ENCODE measurements at places on chromosomes 5 and 9.
A peak's percentile ranks its signal among the peaks of the same experiment; 100 is the strongest.

- DNase-seq: no peak
Observed at GRCh38 chr9:88996046-88996920, 5.0 kb downstream of the S1PR3 start.

DNA sequence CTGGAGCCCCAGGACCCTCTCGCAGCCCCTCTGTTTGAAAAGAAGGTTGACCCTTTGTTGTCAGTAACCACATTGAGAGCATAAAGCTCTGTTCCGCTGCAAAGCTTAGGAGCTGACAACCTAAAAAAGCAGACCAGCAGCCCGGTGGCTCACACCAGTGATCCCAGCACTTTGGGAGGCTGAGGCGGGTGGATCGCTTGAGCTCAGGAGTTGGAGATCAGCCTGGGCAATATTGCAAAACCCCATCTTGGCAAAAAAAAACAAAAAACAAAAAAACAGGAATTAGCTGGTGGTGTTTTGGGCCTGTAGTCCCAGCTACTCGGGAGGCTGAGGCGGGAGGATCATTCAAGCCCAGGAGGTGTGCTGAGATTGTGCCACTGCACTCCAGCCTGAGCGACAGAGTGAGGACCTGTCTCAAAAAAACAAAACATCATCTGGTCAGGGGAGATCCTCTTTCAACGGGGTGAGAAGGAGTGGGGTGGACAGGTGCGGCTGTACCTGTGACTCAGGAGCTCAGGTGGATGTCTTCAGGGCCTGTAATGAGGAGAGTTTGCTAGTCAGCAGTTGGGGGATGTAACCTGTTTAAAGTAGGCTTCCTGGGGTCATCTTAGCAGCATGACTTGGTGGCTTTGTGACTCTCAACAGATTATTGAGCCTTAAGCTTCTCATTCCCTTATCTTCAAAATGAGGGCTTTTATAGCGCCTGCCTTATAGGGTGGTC lies 694 bp upstream of the REEP2 start:
- no peak for DNase-seq

DNA sequence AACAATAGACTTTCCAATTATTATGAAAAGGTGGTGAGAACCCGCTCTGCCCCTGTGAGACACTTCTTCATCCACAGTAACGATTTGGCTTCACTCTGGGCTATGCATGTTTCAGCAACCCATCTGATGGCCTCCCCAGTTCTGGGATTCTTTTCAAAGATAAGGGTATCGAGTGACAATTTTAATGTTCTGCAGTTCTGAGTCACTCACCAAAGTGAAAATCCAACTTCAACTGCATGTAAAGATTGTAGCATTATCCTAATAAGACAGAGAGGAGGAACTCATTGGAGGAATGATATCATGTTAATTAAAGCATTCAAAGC lies 1078.3 kb upstream of the SEMA6A start:
- DNase-seq: no peak

GRCh38 chr9:71680189-71680980 lies 87.9 kb downstream of the CEMIP2 start:
- no peak for DNase-seq

DNA sequence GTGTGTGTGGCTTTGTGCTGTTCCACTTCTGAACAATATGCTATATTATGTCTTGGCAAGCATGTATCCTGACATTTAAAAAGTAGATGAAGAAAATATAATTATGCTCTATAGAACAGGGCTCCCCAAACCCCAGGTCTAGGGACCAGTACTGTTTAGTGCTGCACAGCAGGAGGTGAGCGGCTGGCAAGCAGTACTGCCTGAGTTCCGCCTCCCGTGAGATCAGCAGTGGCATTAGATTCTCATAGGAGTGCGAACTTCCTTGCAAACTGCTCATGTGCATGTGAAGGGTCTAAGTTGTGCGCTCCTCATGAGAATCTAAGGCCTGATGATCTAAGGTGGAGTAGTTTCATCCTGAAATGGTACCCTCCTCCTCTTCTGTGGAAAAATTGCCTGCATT lies 979.1 kb upstream of the CTNND2 start:
- DNase-seq: no peak

- DNase-seq: no peak
Observed at GRCh38 chr5:55564721-55565120, 30.0 kb upstream of the PLPP1 start.

DNA sequence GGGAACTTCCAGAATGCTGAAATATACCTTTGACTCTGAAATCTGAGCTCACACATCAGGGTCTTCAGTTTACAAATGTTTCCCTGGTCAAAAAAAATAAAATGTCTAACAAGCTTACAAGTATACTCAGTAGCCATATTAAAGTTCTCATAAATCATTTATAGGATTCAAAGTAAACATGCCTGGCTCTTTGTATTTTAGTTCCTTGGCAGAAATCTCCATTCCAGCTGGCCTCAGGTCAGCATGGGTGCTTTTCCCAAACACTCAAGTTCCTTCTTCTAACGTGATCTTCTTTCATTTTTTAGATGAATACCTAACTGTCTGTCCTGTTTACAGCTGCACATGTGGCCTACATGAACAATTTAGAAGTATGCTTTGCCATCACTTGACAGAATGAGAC lies 263.2 kb downstream of the GAS1 start:
- no peak for DNase-seq

- no peak for DNase-seq
Observed at GRCh38 chr5:172641359-172642050, 442 bp downstream of the NEURL1B start.

DNA sequence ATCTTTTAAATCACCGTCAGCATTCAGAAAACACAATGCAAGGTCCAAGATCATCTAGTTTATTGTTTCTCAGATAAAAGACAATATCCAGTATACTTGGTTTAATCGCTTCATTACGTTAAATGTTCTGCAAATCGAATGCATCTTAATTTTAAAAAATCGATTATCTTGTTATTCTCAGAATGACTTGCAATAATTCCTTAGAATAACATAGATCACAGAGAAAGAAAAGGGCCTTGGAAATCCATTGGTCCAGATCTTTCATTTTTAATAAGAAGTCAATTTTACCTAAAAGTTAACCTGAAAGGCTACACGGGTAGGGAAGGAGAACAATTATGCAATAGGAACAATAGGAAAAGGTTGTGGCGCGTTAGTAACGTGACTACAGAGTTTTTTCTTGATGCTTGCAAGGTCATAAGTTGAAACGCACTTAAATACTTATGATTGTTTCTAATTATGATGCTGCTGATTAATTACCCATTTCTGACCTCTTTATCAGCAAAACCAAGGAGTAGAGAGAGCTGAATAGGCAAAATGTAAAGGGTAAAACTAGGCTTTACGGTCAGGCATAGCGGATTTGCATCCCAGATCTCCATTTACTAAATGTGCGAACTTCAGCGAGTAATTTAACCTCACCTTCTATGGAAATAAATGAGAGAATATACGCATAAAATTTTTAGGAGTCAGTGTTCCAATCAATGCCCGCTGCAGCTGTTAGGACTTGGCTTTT lies 769 bp upstream of the LYRM7 start:
- DNase-seq: no peak

DNA sequence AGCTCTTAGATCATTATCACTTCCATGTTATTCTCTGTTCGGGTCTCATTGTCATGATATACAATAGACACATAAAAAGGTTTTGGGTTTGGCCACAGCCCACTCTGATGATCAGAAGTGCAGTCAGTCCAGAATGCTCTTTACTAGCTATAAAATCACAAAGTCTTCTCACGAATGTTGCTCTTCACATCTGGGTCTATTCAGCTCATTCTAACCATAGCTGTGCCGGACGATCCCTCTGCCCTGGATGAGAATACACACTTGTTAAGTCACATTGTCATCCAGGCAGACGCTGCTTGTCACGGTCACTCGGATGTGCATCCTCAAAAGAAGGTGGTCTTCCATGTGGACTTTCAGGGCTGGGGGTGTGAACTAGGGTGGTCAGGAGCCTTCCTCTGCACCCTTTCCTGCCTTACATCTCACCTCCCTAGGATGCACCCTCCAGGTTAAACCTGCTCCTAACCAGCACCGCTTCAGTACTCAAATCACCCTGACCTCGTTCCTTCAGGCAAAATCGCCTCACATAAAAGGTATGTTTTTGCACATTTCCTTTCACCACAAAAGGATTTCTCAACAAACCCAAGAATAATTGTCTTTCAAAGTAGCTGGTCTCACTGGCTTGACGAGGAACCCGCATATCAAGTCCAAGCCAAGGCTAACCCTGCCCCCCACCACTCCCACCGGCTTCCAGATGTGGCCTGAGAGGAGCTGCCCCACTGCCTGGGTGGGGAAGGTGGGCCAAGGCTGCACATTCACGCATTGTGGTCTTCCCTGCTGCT lies 21.9 kb downstream of the ANKH start:
- no peak for DNase-seq

DNA sequence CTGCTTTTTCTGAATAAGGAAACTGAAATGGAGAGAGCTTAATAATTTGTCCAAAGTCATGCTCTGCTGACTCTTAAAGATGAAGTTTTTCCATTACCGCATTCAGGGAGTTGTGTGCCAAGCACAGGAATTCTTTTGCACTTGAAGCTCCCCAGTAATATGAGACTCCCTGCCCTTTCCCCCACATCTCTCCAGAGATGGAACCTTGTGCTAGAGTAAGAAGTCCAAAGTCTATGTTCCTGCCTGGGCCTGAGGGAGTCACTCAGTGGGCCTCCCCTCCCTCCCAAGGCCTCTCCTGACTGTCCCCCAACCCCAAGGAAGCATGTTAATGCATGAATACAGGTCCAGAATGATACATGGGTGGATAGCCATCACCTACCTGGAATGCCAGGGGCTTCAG lies 173.3 kb upstream of the SEMA6A start:
- DNase-seq: no peak

GRCh38 chr9:133121915-133122550 lies 993 bp upstream of the RALGDS start:
- no peak for DNase-seq

DNA sequence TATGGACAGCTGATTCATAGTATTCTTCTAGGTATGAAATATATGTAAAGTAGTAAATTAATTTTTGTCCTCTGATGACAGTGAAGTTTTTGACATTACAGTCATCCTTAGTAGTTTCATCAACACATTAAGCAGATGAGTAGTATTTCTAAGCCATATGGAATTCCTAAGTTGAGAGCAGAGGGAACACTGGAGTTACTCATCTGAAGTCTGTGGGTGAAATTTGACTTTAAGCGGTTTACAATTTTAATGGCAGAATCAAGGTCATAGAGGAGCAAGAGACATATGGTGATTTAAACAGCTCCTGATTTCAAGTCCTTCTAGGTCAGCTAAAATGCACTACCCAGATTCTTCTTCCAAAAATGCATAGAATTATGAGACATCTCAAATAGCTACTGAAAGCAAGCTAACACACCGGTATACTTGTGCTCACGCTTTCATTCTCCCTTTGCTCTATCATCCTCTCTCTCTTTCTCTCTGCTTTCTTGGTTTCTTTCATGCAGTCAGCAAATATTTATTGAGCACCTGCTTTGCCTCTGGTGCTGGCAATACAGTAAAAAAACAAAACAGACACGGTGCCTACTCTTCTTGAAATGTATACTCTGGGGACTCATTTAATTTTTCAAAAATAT lies 235.9 kb downstream of the FER start:
- no peak for DNase-seq

GRCh38 chr9:109886041-109886440 lies 106.0 kb downstream of the PALM2AKAP2 start:
- no peak for DNase-seq

DNA sequence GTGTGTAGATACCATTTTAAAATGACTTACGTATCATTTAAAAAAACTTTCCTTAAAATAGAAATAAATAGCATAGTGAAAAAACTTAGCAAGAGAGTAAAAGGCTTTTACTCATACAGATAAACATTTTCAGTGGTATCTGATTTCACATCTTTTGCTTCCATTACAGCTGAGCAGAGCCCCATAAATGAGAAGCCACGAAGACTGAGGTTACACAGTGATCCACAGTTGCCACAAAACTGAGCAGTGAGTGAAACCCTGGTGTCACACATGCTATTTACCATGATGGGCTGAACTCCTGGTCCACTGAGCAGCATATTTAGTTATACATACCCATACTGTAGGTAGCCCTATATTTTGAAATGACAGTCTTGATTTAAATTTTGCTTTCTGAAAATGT lies 401.2 kb downstream of the KIAA0825 start:
- DNase-seq: no peak

DNA sequence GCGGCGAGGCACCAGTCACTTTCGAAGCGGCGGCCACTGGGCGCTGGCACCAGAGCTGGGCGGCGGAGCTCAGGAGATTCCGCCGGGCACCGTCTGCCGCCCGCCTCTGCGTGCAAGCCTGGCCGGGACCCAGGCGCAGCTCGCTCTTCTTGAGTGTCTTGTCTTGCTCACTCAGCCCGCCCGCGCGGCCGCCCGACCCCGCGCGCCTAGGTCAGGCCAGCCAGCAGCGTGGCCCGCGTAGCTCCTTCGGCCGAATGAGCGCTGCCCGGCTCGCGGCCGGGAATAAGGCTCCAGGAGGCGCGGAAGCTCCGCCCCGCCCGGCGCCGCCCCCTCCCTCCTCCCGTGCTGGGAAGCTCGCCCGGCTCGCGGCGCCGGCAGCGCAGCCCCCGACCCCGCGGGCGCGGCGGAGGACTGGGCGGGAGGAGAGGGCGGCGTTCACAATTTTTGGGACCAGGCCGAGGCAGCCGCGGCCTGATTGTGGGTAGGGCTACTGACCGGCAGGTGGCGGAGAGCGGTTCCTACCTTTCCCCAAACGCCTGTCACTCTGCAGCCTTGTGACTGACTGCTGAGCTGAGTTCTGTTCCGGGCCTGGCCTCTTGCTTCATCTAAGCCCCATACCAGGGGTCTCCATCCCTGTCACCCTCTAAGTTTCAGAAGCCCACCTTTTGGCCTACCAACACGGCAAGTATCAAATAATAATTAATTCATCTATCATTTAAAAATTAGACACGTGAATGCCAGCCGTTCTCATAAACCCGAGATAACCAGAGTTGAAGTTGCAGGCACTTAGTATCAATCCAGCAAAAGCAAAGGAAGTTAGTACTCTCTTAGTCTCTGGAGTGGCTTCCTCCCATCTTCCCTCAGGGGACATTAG lies at the start of gene HBEGF:
TSS of gene HBEGF (minus strand) at position 256 of the 874 bp plus-strand sequence. CDS start 275 bp downstream, outside the sequence.
- DNase-seq: peak; percentile 71

DNA sequence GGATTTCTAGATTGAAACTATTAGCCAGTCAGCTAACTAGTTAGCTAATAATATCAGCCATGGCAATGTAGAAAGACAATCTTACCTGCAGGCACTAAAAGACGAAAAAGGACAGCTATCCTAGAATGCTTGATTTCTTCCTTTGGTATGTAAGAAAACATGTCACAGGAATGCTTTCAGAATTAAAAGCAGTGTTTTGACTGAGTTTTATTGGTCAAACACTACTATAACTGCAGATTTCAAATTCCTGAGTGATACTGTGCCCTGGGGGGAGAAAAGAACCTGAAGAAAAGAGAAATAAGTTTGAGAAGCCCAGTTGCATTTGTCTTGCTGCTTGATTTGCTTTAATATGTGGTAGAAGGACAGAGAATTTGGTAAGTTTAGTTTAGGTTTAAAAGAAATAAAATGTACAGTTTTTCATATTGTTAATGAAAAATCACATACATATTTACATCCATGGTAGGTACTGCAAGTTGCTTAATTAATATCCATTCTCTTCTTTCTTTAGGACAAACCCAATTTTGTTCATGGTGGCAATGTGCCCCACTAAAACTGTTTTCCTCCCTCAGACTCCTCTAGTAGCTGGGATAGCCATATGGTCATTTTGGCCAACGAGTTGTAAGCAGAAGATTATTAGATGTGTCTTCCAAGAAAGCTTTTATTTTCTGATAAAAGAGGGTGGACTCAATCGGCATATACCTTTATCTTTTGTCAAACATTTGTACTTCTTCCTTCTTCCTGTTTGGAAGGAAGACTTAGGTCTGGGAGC lies 4.3 kb upstream of the FAM169A start:
- no peak for DNase-seq

- DNase-seq: no peak
Observed at GRCh38 chr9:91196103-91196950, 165.4 kb downstream of the AUH start.

- no peak for DNase-seq
Observed at GRCh38 chr9:116662646-116663310, 24.3 kb upstream of the TRIM32 start.
